HS-5 (cell line): ENCODE measurements at places on chromosomes 13 and 19.

GRCh38 chr13:74219566-74219965, 85.4 kb upstream of the KLF12 start:
- DNase-seq, result no peak

DNA sequence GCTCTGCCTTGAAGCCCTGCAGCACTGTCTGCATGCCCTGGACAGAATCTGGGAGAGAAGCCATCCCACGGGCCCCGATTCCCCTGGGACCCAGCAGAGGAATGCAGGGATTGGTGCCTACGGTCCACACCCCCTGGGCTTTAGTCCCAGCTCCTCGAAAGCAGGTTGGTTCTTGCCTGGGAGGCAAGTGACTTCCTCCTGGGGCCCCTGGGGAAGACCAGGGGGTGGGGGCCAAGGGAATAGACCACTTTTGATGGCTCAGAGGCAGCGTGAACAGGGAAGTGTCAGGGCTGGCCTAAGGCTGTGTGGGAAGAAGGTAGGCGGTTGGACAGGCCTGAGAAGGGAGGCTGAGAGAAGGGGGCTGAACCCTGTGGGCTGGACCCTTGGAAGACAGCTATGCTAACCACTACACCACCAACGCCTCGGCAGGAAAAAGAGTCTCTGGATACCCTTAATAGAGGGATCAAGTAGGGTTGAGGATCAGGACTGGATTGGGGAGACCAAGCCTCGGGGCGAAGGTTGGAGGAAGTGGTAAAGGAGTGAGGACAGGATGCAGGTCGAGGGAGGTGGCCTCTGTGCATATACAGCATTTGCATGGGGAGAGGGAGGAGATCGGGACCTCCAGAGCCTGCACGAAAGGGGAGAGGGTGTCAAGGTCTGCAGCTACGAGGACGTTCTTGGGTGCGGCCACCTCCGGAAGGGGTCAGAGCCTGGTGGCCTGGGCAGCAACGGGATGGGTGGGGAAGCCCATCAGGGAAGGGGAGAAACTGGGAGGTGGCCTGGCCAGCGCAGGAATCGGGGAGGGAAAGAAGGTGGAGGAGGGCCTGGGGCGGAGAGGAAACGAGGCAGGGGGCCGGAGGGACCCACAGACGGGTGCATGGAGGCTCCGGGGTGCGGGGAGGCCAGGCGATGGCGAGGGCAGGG, 709 bp downstream of the DPP9 start:
- peak; percentile 65 for DNase-seq

- DNase-seq, result no peak
Observed at GRCh38 chr19:40549007-40549708, 27.5 kb upstream of the SHKBP1 start.

GRCh38 chr19:18229474-18229873, 3.2 kb upstream of the PDE4C start:
- no peak for DNase-seq

- DNase-seq, result no peak
Observed at GRCh38 chr19:12162513-12162881, 399 bp upstream of the ZNF136 start.

DNA sequence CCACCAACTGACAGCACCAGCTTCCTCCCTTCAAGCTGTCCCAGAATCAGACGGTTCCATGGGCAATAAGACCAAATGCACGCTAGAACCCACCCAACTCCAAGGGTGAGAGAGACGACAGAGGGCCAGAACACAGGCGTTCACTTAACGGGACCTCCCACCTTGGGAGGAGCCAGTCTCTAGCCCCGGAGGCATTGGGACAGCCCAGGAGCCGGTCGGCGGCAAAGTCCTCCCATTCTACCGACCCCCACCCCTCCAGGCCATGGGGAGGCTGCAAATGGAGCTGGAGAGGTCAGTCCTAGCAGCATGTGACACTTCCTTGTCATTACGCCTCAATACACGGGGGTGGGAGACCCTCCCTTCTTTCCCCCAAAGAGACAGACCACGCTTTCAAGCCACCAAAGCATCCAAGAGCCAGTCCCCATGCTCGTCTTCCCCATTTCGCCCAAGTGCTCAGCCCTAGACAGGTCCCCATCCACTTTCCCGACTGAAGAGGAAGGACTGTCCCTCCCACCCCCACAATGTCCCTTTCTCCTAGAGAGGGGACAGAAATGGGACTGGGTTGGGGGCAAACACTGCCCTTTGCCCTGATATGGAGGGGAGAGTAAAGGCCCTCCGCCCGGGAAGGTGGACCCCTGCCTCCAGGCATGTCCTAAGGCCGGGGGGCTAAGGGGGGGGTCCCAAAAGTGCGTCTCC, 964 bp downstream of the KHSRP start:
- DNase-seq, result peak; percentile 8

DNA sequence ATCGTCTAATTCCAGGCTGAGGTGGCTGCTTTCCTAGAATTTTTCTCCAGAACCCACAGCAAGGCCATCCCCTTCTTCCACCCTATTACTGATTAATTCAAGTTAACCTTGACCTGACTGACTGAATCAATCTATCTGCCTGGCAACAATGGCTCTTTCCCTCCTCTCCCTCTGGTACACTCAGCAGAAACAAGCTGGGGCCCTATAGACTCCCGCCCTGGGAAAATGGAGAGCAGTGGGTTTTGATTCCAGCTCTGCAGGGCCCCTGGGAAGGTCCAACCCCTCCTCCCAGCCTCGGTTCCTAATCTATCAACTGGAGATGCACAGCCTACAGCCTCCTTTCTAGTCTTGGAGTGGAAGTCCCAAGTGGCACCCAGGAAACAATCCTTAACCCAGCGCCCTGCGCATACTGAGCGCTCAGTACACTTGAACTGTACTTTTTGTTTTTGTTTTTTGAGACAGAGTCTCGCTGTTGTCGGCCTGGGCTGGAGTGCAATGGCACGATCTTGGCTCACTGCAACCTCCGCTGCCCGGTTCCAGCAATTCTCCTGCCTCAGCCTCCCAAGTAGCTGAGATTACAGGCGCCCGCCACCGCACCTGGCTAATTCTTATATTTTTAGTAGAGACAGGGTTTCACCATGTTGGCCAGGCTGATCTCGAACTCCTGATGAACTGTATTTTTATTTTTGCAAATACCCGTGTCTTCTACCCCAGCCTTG, 5.2 kb upstream of the C3 start:
- no peak for DNase-seq

DNA sequence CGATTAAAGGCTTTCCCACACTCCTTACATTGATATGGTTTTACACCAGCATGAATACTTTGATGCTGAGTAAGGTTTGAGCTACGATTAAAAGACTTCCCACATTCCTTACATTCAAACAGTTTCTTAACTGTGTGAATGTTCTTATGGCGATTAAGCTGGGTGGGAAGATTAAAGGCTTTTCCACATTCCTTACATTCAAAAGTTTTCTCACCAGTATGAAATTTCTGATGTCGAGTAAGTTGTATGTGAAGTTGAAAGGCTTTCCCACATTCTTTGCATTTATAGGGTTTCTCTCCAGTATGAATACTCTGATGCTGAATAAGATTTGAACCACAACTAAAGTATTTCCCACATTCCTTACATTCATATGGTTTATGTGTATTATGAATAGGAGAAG, 20.0 kb downstream of the ZNF780B start:
- no peak for DNase-seq

DNA sequence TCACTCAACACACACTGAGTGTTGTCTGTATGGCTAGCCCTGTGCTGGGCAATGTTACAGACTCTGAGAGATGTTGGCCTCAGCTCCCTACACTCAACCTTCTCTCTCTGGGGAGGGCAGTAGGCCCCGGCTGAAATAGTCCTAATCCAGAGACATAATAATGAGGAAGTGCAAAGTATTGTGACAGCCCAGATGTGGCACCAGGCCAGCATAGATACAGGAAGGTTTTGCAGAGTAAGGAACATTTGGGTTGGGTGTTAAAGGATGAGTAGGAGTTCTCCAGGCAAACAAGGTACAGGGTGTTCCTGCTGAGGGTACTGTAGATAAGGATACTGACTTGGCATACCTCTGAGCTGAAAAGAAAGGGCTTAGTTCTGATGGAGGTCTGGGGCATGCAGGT, 2.4 kb downstream of the LIN7B start:
- no peak for DNase-seq

DNA sequence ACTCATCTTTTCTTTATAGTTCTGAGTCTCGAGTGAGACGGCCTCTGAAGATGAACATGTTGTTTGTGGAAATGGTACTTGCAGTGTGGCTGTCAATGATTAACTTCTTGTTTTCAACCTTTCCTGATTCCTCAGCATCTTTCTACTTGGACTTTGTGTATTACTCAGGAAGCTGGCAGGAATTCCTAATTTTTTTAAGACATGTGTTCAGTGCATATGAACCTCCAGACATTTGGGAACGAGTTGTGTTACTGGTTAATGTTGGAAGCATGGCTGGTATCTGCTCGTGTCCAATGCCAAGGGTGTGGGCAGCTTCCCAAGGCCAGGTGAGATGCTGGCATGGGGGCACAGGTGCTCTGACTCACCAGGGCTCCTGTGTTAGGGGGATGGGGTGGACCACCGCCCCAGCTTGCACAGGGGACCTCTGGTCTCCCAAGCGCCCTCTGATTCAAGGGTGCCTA, 61.1 kb upstream of the MCF2L start:
- no peak for DNase-seq
